Cardiac fibroblast (primary cell): ENCODE measurements at places on chromosomes 2 and 18.

- DNase-seq = no peak
Measured at GRCh38 chr2:206736935-206737334, 18.7 kb upstream of the DYTN start.

DNA sequence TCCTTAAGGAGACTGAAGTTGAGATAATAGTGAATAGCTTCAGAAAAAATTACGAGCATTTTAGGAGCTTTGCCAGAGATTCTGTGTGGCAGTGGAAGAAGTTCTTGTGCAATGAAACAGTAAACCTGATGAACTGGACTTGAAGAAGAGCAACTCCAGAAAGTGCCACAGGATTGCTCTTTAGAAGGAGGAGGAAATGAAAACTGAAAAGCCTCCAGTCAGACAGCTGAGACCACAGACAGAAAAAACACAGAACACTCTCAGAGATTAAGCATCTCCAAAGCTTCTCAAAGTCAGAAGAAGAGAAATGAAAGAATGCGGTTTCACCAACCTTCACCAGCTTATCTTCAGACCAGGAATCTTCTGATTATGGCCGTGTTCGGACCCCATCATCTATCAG lies 329.7 kb upstream of the CNTNAP5 start:
- peak; percentile 16 for DNase-seq

DNA sequence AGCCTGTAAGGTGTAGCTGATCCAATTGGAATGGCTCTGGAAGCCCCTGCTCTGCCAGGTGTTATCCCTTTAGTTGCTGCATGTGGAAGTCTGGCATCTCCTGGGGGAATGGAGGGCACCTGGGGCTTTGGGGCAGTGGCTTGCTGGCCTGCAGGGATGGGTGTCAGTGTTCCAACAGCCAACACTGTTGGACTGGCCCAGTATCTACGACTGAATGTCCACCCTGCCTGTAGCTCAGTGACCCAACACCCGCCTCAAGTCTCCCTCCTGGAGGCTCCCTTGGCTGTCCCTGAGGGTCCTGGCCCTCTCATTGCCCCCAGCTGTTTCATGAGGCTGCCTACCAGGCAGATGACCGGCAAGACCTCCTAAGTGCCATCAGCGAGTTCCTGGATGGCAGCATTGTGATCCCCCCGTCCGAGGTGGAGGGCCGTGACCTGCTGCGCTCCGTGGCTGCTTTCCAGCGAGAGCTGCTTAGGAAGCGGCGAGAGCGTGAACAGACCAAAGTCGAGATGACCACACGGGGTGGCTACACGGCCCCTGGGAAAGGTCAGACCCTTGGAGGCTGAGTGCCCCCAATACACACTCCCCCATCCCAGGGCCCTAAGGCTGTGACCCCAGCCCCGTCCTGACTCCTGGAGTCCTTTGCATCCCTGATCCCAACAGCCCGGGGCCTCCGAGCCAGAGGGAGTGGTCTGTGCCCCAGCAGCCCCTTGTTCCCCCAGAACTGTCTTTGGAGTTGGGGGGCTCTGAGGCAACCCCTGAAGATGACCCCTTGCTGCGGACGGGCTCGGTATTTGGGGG lies 7.7 kb downstream of the SLC4A3 start:
- DNase-seq = no peak

GRCh38 chr18:44601447-44601846 lies 79.2 kb upstream of the SETBP1 start:
- DNase-seq = peak; percentile 71

GRCh38 chr18:77091366-77091765 lies 41.2 kb downstream of the MBP start:
- DNase-seq = no peak

DNA sequence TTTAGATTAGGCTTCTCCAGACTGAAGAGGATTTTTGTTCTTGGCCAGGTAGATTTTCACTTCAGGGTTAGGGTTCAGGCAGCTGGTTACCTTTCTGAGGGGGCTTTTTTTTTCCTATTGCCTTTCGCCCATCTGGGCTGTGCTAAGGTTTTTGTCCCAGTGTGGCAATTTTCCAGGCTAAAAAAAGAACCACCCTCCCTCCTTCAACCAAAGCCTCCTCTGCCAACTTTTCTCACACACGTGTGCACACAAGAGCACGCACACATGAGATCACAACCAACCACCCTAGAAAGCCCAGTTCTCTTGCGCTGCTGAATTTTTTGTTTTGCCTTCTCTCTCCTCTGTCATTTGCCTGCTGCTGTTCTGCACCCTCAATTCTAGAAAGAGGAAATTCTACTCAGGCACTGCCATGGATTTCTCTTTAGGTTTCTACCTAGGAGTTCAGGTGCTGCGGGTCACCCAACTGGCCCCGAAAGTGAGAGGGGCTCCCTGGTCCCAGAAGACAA lies 8.5 kb upstream of the CXCR4 start:
- DNase-seq = no peak

DNA sequence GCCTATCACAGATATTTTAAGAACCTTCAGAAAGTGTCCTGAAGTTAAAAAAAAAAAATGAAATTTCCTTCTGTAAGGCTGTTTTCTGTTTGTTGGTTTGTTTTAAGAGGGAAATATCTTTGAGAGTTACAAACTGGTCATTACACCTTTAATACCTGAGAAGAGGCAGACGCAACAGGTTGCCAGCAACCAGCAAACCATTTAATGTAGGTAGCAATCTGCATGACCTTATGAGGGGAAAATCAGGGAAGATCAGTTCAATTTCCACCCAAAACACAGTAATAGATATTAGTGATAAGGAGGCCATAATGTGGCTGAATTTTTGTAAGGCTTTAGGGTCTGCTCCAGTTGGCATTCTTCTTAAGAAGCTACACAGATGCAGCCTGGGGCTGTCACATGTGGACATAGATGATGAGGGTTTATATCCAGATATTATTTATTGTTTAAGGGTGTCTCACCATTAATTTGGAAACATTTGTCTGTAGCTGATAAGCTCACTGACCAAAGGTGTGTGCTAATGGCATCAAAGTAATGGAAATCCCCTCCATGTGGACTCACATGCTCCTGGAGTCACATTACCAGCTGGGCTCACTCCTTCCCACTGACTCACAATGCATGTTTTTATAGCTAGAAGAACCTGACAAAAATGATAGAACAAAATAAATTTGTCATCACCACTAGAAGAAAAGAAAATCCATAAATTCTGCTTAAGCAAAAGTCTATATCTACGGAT lies 83.5 kb upstream of the DTNA start:
- DNase-seq = peak; percentile 45

DNA sequence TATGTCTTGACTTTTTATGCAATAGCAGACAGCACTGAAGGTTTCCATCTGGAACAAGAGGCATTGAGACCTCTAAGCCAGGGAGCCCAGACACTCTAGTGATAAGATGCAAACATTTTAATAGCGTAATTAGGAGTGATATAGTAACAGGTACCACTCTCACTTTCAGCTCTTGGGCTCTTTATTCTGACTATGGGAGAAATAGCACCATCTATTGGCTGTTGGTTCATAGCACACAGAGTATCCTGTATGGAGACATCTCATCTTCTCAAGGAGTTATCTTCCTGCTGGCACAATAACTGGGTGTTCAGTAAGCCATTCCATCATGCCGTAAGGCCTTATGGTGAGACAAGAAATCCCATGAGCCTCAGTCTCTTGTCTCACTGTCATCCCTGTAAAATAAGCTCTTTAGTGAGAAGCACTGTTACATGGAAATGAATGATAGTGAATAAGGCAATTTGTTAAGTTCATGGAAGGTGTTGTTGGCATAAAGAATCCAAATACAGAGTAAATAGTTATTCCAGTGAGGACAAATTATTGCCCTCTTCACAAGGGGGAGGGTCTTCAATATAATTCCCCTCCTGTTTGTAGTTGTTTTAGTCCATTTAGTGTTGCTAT lies 48.3 kb downstream of the THUMPD2 start:
- peak; percentile 65 for DNase-seq

DNA sequence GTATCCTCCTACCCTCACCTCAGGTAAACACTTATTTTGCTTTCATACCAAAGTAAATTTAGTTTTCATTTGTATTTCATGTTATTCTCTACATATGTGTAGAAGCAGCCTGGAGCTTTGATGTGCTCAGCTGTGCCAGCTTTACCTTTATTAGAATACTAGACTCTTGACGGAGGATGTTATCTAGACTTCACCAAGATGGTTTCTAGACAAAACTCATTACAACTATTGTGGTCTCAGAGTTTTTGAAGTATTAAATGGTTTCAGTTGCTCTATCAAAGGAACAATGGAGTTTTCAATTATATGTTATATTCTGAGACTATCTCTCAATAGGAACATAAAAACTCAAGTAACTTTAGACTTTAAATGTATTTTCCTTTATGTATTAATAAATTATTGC lies 5.0 kb upstream of the IL18RAP start:
- DNase-seq = no peak

DNA sequence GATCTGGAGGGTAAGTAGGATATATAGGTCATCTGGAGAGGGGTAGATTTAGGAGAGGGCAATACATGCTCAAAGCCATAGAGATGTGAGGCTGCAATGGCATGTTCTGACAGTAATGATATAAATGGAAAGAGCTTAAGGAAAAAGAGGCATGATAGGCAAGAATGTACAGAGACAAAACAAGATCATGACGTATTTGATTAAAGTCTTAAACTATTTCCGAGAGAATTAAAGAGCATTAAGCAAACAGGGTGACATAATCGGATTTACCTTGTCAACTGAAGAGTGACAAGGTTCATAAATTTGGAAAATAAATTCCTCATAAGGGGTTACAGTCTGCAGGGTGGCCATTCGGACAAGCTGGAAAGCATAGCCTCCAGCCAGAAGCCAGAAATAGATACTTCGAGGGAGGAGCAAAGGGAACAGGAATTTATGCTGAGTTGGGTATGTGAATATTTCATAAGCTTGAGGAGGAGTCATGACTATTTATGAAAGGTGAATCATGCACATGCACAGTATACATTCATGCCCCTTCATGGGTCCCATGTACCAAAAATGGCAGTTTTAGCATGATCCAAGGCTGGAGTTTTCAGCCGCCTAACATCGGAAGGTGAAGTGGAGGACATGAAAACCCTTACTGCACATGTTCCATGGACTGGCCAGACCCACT lies 396.2 kb upstream of the VWC2L start:
- DNase-seq = peak; percentile 14

DNA sequence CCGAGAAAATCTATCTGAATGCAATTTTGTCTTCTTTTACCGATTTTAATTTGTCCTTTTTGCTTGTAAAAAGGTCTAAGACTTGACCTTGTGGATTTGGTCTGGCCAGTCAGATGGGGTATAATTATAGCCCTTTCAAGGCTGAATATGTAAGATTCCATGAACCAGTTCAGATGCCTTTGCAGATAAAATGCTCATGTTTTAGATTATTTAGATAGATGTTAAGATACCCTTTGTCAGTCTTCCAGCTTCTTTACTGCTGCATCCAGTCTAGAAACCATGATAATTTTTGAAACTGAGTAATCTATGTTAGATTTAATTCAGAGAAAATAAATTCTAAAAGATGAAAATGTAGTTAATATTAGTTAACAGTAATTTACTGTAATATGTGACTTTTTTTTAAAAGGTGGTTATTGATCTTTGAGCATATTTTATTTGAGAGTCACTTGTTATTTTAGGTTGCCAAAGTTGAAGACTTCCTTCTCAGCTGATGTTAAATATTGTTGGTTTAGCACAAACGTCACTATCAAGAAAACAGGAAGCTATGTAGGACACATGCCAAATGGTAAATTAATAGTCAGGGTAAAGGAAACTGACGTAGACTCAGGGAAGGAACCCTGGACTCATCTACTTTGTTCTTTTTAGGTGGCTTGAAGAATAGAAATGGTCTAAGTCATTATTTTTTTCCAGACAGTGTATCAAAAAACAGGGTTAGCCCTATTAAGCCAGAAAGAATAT lies 29.8 kb downstream of the BABAM2 start:
- DNase-seq = peak; percentile 91

DNA sequence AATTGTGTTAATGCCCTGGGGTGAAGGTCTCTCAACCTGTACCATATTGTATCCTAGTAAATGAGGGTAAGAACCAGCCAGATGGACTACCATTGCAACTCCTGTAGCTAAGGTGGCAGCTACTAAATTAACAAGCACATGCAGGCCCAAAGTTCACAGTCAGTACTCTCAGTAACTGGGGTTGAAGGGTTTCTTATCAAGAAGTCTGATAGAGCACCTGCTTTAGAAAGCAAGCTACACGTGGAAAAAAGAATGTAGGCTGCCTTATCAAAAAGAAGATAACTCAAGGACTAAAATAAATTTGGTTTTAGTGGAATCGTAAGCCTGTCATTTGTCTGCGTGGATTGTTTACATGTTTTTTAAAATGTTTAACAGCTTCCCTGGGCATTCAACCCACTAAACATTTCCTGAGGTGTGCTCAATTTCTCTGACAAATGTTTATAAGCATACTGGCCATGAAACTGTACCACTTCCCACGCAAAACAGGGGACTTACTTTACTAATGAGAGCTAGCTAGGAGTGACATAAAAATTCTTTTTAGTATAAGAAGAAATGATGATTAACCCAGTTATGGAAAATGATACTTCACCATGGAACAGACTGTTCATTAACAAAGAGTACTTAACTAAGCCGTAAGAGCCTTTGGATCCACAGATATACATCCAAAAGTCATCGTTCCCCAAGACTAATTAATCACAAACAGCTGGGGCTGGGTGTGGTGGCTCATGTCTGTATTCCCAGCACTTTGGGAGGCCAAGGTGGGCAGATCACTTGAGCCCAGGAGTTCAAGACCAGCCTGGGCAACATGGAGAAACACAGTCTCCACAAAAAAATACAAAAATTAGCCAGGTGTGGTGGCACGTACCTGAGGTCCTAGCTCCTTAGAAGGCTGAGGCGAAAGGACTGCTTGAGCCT lies 36.5 kb downstream of the LPIN2 start:
- DNase-seq = no peak

GRCh38 chr2:86441392-86441881 lies 266 bp downstream of the KDM3A start:
- no peak for DNase-seq

DNA sequence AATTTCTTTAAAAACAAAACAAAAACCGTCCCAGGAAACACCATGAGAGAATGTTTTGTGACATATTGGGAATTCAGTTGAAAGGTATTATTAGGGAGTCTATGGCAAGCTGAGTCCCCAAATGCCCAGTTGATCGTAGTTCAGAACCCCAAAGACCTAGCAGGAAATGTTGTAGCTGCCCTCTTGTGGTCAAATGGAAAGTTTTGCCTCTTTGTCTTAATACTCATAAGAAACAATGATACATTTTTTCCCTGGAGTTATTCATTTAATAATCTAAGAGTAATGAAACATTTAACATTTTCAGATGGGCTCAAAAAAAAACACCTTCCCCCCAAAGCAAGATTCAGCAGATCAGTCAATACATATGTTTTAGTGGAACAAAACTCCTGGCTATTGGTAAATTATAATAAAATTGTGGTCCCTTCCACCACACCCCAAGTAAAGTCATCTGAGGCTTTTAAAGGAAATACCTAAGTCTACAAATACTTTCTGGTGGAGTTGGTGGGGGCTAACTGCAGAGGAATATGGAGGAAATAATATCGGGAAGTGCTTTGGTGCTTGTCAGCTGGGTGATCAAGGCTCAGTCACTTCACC lies 37.8 kb upstream of the EFEMP1 start:
- DNase-seq = peak; percentile 84
